Progenitor cell of endocrine pancreas (in vitro differentiated cells): ENCODE measurements at places on chromosomes 7 and 10.

GRCh38 chr10:22479419-22479818 is 134.1 kb downstream of the SPAG6 start:
- DNase-seq: no peak

DNA sequence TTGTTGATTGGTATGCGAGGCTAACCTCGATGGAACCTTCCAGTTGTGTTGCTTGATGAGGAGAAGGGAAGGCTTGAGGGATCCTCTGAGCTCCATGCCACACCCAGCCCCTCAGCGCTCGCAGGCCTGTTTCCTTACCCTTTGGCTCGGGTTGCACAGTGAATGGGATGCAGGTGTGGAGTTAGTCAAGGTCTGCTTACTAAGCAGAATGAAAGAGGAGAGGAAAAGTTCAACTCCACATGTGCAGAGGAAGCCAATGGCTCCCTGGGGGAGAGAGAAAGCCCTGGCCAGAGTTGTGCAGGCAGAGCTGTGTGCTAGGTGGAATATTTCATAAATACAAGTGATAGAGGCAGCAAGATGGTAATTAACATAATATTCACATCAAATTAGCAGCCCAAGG is 85.5 kb downstream of the JCAD start:
- no peak for DNase-seq

GRCh38 chr10:58932126-58932525 is 244.3 kb upstream of the PHYHIPL start:
- DNase-seq: no peak

- no peak for DNase-seq
Measured at GRCh38 chr10:83522456-83522855, 616.9 kb upstream of the GHITM start.

DNA sequence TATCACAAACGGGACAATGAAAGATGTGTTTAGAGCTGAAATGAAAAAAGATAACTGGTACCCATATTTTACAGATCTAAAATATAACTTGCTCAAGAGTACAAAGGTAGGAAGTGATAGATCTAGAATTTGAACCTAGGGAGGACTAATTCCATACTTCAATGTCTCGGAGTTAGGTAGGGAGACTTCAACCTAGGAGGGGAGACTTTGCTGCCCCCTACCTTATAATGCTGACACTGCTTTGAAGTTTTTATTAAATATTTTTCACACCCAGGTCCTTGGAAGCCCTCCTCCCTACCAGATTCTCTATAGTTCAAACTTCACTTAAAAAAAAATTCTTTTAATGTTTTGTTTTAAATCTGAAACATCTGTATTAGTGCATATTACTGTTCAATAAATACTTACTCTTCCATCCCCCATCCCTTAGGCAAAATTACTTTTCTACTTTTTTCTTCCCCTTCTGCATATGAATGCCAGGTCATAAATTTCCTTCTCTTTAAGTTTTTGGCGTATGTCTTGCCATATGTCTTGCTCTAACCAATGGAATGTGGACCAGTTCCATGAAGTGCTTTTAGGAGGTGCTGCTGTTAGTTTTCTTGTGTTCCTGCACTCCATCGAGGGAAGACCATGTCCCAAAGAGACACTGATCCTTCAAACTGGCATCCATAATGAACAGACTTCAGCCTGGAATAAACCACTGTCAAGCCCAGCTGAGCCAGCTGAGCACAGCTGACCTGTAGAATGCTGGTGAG is 57.8 kb downstream of the MICU1 start:
- no peak for DNase-seq

GRCh38 chr7:37408291-37409228 is 40.1 kb downstream of the ELMO1 start:
- DNase-seq: no peak

GRCh38 chr7:121798896-121799295 is 74.1 kb upstream of the PTPRZ1 start:
- DNase-seq: no peak

DNA sequence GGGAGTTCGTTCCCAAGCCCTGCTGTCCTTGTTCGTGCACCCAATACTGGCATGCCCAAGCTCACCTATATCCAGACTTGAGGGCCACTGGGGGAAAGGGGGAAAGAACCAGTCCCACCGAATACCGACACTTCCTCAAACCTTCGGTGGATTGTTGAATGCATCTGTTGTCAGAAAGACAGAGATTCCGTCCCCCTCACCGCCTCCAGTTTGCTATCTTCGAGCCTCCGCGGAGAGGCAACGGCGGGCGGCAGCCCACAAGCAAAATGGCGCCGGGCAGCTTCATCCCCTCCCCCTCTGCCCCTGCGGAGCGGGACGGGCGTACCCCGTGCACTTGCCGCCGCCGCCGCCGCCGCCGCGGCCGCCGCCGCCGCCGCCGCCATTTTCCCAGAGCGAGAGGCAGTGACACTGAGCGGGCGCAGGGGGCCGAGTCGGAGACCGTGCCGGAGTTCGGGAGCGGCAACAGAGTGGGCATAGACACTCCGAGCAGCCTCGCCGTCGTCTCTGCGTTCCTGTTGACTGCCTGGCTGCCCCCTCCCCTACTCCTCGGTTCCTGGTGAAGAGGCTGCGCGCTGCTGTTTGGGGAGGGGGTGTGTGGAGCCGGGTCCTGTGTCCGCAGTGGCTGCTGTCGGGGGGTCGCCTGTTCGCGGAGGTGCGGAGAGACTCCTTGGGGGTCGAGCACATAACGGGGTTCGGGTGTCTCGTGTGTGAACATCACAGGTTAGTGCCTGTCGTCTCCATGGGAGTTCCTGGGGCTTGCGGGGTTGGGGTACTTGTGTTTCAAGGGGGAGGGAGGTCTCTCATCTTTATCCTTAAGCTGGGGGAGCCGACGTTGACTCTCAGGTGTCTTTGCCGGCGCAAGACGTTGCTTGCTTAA is at the start of gene KMT2E:
Gene KMT2E, plus strand, starts transcription at position 390 of the 877 bp plus-strand sequence. CDS start 26,748 bp downstream, outside the sequence.
- peak; percentile 90 for DNase-seq

DNA sequence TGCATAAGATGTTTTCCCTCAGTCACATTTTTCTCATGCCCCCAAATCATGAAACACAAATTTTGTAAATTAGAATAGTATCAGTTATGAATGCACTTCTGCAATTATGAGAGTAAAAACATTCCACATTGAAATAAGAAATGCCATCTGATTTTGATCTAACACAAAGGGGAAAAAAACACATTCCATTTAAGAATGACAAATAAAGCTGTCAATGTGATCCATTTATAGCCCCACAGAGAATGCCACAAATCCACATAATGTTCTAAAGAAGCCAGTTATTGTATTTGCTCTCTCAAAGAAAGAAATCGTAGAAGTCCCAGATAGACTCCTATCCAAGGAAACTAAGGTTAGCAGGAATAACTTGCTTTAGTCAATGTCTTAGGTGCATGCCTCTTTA is 48.7 kb upstream of the RHOBTB1 start:
- no peak for DNase-seq

- no peak for DNase-seq
Measured at GRCh38 chr7:30732606-30733005, 19.3 kb upstream of the INMT start.

DNA sequence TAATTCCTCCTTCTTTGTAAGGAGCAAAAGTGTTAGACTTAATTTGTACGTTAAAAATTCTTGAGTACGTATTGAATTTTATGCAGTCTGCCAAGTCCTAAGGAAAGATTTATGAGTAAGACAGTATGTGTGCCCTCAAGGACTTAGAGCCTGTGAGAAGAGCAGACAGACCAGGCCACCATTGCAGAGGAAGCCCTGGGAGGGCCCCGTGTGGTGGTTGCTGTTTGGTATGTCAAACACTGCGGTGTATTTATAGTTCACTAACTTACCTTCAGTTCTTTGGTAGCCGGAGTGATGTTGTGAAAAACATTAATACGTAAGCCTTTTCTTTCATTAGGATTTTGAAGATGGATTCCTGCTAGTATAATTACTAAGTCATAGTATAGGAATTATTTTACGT is 82.9 kb downstream of the GALNT11 start:
- DNase-seq: no peak

DNA sequence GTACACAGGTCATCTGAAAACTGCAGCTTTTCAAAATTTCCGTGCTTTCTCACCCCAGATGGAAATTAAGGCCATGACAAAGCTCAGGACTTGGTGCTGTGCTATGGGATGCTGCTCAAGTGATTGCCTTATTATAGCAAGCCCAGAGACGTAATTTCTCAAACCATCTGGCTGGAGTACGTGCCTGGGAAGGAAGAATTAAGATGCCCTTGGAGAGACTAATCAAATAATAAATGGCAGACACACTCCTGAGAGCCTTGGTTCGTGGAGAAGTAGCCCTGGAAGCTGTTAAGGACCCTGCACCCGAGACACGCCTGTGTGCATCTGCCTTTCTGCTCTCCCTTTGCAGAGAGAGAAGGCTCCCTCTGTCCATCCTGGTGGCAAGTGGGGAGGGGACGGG is 38.3 kb upstream of the PRLHR start:
- no peak for DNase-seq

GRCh38 chr7:46028246-46028645 is 107.2 kb upstream of the IGFBP3 start:
- DNase-seq: no peak

GRCh38 chr7:99820408-99821027 is 7.3 kb upstream of the CYP3A43 start:
- DNase-seq: no peak

GRCh38 chr7:44769776-44770294 is 21.2 kb downstream of the ZMIZ2 start:
- no peak for DNase-seq

DNA sequence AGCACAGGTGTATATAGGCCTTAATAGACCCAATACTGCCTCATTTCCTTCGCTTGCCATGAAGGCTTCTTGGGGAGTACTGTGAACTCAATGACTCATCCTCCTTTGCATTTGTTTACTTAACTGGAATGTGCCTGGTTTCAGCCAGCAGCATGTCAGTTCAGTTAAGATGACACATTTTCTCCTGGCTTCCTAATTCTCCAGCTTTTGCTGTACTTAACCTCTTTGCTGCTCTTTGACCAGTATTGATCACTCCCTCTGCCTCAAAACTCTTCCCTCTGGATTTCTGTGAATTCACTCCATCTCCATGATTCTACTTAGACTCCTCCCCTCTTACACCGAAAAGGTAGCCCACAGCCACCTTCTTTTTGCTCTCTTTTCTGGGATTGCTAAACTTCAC is 135.7 kb downstream of the MAGI2 start:
- no peak for DNase-seq

GRCh38 chr7:87599336-87599735 is 1.3 kb downstream of the ABCB1 start:
- DNase-seq: no peak

DNA sequence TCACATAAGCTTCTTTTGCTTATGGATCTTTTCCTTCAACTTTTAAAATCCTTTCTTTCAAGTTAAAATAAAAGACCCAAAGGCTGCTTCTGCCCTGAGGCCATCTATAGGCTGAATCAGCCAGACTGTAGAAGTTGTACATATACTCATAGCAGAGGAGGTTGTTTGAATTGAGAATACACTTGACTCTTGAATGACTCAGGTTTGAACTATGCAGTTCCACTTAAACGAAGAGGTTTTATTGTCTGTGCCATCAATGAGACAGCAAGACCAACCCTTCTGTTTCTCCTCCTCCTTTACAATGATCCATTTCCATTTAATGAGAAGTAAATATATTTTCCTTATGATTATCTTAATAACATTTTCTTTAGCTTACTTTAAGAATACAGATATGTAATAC is 5.8 kb downstream of the ZNF365 start:
- no peak for DNase-seq

DNA sequence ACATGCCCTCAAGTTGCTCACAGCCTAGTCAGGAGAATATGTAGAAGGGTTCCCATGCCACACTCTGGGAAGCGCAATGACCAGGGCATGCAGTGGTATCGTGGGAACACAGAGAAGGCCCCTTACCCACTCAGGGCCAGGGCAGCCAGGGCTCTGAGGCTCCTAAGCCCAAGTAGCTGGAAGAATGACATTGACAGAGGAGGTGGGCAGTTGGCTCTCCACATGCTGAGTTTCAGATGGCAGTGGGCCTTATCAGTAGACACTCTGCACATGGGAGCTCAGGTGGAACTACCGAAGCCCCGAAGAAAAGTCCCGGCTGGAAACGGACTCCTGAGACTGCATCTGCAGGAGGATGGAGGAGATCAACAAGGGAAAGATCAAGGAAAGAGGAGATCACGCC is 15.7 kb upstream of the SVOPL start:
- no peak for DNase-seq

GRCh38 chr10:110057456-110057855 is 49.7 kb downstream of the ADD3 start:
- no peak for DNase-seq

- DNase-seq: no peak
Measured at GRCh38 chr10:79983286-79983909, 34.5 kb upstream of the SFTPD start.

DNA sequence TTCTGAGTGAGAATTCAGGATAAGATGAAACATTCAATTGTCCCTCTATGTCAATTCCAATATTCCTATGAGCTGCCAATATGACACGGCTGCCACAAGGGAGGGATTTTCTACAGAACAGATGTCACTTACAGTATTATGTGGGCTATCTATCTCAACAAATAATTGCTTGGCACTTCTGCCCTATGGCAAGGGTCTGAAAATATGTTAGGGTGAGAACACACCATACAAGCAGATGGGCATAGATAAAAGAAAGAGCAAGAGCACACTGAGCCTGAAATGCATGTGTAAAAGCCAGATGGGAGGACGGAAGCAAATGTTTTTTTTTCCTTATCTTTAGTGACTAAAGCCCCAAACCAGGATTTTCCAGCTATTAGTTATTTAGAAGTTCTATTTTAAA is 70.1 kb upstream of the TFEC start:
- no peak for DNase-seq

GRCh38 chr7:106986450-106986977 is 58.0 kb upstream of the PRKAR2B start:
- no peak for DNase-seq

DNA sequence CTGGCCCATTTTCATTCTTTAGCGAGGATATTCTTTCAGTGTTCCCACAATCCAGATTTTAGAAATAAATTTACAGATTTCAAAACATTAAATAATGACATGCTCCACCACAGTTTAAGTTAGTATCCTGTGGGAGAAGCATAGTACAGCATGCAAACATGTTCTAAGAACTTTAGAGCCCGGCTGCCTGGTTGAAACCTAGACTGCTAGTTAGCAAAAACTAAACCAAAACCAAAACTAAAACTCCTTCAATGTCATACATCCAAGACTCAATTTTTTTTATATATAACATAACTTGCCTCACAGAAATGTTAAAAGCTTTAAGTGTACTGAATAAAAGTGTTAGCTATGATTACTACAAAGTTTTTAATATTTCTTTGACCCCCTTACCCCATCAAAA is 17.0 kb downstream of the TRA2A start:
- DNase-seq: no peak

DNA sequence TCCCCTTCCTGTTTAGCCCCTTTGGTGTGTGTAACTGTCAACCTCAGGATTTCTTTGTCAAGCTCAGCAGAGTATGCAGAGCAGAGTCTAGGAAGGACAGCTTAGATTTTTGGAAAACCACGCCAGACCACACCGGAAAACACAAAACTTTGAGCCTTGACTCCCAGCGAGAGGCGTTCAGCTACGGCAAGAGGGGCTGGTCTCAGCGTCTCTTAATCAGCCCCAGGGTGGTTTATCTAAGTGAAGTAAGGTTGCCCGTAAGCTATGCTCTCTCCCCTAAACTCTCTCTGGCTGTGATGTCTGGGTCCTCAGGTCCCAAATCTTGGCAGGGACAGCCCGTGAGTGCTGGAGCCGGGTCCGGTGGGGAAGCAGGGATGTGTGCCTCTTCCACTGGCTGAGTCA is 230.9 kb downstream of the KLF6 start:
- DNase-seq: no peak

- no peak for DNase-seq
Measured at GRCh38 chr10:78721231-78721630, 347.5 kb upstream of the ZMIZ1 start.

- peak; percentile 51 for DNase-seq
Measured at GRCh38 chr7:26398756-26399509, 107.3 kb downstream of the SNX10 start.

- DNase-seq: peak; percentile 32
Measured at GRCh38 chr7:74174606-74175082, 488 bp downstream of the EIF4H start.
